Activated CD8-positive, alpha-beta T cell treated with anti-CD3 and anti-CD28 coated beads, Interleukin-2, amount 10 ng/mL, durations not matched to agents 7 days and 5 days (primary cell): ENCODE measurements at places on chromosomes 1 and 21.

DNA sequence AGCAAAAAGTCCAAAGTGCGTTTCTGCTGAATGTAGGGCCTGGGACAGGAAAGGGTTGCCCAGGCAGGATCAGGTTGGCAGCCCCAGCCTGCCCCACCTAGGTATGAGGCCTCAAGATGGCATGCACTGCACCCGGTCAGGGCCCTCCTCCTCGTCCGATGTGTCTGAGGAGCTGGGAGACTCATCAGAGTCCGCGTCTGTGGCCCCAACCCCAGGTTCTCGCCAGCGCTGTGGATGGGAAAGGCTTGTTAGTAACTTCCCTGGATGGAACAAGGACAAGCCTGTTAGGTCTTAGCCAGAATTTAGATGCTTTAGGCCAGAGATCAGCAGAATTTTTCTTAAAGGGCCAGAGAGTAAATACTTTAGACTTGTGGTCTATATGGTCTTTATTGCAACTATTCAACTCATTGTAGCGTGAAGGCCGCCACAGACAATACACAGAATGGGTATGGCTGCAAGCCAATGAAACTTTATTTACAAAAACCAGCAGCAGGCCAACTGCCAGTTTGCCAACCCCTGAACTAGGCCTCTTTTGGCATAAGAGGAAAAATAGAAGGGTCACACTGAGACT lies 12.4 kb downstream of the PEA15 start:
- DNase-seq: no peak

GRCh38 chr1:109248797-109249629 lies at the start of gene CELSR2:
CELSR2 (plus strand) TSS chr1:109249539; CDS start chr1:109250080, 541 bp downstream.
- peak; percentile 69 for DNase-seq

DNA sequence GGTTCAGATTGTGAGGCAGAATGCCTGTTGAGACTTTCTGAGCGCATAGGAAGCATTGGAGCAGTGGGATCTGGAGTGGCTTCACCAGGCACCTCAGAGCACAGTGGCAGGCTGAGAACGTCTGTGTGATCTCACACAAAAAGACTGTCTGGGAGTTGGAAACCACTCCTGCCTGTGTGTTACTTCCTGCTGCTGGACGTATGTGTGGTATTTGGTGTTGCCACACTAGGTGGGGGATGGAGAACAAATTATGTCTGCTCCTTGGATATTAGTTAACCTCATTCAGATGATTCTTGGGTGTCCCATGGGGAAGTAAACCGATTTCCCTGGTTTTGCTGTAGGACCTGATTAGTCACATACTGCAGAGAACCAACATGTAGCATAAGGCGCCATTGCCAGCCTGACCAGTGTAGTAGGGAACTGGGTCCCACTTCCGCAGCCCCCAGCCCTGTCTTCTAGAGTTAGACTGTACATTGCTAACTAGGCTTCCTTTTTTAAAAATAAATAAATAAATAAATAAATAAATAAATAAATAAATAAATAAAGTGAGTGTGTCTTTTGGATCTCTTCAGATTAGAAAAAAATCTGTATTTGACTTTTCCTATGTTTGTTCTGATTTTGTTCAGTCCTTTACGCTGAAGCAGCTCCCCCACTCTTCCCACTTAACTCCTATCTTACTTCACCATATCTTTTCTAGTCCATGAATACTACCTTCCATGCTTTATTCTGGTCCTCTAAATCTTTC lies 26.9 kb downstream of the UCK2 start:
- no peak for DNase-seq

DNA sequence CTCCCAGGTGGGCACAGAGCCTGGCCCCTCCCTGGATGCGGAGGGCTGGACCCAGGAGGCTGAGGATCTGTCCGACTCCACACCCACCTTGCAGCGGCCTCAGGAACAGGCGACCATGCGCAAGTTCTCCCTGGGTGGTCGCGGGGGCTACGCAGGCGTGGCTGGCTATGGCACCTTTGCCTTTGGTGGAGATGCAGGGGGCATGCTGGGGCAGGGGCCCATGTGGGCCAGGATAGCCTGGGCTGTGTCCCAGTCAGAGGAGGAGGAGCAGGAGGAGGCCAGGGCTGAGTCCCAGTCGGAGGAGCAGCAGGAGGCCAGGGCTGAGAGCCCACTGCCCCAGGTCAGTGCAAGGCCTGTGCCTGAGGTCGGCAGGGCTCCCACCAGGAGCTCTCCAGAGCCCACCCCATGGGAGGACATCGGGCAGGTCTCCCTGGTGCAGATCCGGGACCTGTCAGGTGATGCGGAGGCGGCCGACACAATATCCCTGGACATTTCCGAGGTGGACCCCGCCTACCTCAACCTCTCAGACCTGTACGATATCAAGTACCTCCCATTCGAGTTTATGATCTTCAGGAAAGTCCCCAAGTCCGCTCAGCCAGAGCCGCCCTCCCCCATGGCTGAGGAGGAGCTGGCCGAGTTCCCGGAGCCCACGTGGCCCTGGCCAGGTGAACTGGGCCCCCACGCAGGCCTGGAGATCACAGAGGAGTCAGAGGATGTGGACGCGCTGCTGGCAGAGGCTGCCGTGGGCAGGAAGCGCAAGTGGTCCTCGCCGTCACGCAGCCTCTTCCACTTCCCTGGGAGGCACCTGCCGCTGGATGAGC lies 34.2 kb downstream of the TRIM11 start:
- no peak for DNase-seq

- DNase-seq: no peak
Observed at GRCh38 chr1:222098404-222098803, 356.5 kb upstream of the DUSP10 start.

GRCh38 chr1:172658871-172659453 lies at the start of gene FASLG:
FASLG (plus strand) TSS chr1:172659103; CDS start chr1:172659202, 99 bp downstream.
- DNase-seq: peak; percentile 70

GRCh38 chr1:54309631-54310366 lies 96.4 kb downstream of the SSBP3 start:
- DNase-seq: no peak

- peak; percentile 39 for DNase-seq
Observed at GRCh38 chr1:24191860-24192259, 4.8 kb upstream of the IFNLR1 start.

- DNase-seq: no peak
Observed at GRCh38 chr1:117347907-117348306, 19.3 kb upstream of the MAN1A2 start.

DNA sequence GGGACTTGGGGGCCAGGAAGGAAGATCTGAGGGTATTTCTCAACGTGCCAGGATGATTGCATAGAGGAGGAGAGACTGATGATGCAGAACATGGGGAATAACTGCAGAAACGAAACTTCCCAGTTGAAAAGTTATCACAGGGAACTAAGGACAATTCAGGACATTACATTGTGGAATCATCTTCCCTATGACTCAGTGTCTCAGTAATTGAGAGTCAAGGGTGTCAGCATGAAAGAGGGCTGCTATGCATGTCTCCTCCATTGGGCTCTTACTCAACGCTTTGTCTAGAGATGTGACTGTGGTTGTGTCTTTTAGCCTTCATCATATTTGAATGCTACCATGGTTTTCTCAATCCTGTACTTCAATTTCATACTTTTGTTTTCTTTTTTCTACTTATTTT lies 48.9 kb upstream of the PTGFR start:
- no peak for DNase-seq

GRCh38 chr1:206117151-206117948 lies at the start of gene AVPR1B:
AVPR1B (minus strand) TSS chr1:206117388; CDS start chr1:206116890, 498 bp downstream.
- peak; percentile 27 for DNase-seq

GRCh38 chr1:65581119-65581518 lies 160.7 kb downstream of the LEPR start:
- DNase-seq: no peak

DNA sequence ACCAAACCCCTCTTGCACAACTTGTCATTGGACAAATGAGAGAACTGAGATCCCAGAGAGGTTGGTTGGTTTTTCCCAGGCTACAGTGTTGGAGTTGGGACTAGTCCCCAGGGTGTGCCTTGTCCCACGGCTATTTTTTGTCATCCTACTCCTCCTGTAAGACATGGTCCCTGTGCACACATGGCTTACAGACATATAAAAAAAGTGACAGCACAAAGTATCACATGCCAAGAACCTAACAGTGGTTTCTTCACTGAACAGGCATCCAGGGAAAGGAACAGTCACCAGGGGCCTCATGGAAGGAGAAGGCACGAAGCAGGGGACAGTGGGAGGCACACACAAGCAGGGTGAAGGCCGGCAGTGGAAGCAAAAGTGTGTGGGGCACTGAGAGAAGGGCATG lies 36.5 kb downstream of the SERBP1 start:
- DNase-seq: no peak

DNA sequence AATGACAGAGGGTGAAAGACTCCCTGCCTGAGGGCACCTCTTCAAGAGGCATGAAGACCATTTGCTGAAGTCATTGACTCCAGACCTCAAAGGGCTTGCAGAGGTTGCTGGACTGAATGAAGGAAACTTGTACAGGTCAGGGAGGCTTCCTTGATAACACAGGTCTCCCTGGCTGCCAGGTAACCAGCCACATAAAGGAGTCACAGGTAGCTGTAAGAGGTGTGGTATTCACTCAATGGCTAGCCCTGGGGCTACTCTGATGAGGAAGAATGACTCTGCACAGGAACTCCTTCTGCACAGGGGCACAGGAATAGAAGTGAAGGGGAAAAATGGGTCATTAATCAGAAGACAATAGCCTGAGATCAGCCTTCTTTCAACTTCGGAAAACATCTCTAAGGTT lies 187.5 kb downstream of the LMX1A start:
- no peak for DNase-seq
